ENCODE measurements at places on chromosomes 2 and 18.

- DNase-seq = no peak
Measured at GRCh38 chr2:228344531-228344930, 163.0 kb upstream of the SPHKAP start.

GRCh38 chr2:138534791-138535190 is 33.2 kb downstream of the SPOPL start:
- DNase-seq = no peak

GRCh38 chr2:224248944-224249371 is 152.9 kb downstream of the FAM124B start:
- no peak for DNase-seq

DNA sequence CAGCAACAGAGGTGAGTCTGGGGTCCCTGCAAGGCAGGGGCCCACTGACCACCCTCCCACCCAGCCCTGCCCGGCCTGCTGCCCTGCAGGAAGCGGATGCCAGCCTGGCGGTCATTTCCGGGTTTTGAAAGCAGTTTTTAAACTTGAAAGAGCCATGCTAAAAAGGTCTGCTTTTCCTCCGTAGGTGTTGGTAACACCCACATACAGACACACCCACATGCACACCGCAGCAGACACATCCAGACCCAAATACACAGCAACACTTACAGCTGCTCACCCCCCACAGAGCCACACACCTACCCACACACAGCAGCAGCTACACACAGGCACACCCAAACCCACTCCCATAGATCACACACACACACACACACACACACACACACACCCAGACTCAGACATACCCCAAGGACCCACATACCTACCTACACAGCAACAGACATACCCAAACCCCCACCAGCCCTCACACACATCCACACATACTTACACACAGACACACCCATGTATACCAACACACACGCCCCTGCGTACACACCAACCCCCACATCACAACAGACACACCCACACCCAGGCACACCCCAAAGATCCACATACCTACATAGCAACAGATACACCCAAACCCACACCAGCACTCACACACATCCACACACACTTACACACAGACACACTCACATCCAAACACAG is 7.6 kb downstream of the ZFP36L2 start:
- DNase-seq = no peak

DNA sequence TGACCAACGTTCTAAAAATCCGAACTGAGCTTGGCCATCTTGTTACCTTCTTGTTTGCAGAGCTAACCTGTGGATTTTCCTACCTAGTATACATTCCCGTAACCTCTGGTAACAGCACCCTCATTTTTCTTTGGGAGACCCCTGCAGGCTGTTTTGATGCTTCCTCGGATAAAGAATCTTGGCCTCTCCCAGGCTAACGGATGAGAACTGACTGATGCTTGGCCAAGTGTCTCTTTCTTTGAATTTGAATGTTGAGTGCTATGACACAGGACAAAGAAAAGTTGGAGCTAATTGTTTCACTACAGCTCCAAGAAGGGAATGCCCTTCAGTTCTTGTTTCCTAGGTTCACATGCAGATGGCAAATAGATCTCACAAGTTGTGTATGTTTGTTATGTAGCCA is 19.3 kb upstream of the CAVIN2 start:
- DNase-seq = no peak

- no peak for DNase-seq
Measured at GRCh38 chr2:111057045-111057444, 63.7 kb upstream of the BCL2L11 start.

DNA sequence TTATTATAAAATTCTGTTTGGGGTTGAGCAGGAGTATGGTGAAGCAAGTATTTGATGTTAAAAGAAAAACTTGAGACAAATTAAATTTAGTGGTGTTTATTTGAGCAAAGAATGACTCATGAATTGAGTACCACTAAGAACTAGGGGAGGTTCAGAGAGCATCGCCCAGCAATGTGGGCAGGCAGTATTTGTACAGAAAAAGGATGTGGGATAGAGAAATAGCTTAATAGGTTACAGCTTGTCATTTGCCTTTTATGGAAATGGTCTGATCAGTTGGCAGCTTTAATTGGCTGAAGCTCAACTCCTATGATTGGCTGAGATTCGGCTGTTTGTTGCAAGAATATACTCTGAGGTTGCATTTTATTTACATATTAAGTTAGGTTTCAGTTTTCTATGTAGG is 68.2 kb downstream of the LRATD1 start:
- no peak for DNase-seq

DNA sequence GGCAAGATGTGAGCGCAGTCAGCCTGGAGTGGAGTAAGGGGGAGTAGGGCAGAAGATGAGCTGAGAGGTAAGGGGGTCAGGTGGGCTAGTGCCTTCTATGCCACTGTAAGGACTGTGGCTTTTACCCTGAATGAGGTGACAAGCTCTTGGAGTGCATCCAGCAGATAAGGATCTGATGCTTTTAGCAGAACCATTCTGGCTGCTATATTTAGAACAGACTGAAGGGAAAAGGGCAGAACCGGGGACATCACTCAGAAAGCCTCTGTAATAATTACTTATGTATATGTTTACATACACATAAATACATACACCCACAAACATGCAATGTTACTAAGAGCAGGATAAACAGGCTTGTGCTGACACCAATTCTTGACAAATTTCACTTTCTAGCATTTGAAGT is 124.8 kb downstream of the DTNB start:
- DNase-seq = no peak

DNA sequence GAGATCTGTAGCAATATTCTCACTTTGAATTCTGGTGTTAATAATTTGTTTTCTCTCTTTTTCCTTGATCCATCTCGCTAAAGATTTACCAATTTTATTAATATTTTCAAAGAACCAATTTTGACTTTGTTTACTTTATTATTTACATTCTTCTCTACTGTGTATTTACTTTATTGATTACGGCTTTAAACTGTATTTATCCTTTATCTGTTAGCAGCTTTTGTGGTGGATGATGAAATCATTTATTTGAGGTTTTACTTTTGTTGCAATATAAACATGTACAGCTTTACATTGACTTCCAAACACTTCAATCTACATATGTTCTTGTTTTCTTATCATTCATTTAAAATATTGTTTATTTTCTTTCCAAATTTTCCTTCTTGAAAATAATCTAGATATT is 719.9 kb downstream of the ADCYAP1 start:
- DNase-seq = no peak

DNA sequence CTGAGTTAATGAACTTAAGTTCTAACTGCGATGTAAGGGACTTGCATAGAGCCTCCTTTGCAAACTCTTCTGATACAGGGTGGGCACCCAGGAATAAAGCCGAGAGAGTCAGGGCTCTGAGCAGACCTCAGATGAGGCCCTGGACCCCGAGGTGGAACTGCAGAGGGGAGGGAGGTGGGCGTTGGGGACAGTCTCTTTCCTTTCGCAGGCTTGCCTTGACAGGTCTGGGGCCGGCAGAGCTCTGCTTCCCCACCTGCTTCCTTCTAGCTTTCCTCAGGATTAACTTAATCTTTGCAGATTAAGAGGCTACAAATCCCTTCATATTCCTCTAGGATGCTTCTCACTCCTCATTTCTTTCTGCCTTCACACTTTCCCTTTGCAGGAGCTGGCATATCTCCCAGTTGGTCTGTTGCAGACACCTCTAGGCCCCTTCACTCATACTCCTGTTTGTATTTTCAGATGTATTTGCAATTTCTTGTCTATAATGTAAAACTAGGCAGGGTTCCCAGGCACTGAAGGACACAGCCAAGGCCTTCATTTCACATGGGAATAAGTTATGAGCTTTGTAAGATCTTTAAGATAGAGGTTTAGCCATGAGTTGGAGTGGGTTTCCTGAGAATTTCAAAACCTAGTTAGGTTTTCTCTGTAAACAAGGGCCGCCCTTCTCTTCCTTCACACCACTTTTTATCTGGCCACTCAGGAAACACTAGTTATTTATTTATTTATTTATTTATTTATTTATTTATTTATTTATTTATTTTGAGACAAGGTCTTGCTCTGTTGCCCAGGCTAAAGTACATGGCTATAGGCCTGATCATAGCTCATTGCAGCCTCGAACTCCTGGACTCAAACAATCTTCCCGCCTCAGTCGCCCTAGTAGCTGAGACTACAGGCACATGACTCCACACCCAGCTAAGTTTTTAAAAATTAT is 70.9 kb downstream of the MTCL1 start:
- no peak for DNase-seq

- no peak for DNase-seq
Measured at GRCh38 chr2:45353879-45354278, 257.2 kb downstream of the SRBD1 start.

GRCh38 chr2:183000846-183001245 is 37.4 kb downstream of the NCKAP1 start:
- DNase-seq = no peak

DNA sequence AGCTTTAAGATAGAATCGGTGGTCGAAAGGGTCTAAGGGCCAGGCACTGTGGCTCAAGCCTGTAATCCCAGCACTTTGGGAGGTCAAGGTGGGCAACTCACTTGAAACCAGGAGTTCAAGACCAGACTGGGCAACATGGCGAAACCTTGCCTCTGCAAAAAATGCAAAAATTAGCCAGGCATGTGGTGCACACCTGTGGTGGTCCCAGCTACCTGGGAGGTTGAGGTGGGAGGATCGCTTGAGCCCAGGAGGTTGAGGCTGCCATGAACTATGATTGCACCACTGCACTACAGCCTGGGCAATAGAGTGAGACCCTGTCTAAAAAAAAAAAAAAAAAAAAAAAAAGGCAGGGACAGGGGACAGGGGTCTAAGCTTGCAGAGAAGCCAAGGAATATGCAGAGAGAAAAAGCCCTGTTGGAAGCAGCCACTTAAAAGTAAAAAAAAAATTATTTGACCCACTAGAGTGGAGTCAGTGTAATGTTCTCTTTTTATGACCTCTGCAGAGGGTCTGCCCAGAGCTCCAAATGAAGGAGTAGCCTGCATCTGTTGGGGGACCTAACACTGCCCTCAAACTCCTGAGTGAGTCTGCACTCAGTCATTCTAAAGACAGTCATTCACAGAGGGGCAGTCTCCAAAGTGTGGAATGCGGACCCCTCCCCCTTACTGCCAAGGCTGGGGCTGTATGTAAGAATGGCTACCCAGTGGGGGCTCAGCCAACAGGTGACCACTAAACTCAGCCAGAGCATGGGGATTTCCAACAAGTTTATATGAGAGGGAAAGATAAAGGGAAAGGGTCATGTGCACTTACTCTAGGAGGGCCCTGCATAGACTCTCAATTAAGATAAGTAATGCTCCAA is 118.5 kb upstream of the CDCA7 start:
- no peak for DNase-seq

DNA sequence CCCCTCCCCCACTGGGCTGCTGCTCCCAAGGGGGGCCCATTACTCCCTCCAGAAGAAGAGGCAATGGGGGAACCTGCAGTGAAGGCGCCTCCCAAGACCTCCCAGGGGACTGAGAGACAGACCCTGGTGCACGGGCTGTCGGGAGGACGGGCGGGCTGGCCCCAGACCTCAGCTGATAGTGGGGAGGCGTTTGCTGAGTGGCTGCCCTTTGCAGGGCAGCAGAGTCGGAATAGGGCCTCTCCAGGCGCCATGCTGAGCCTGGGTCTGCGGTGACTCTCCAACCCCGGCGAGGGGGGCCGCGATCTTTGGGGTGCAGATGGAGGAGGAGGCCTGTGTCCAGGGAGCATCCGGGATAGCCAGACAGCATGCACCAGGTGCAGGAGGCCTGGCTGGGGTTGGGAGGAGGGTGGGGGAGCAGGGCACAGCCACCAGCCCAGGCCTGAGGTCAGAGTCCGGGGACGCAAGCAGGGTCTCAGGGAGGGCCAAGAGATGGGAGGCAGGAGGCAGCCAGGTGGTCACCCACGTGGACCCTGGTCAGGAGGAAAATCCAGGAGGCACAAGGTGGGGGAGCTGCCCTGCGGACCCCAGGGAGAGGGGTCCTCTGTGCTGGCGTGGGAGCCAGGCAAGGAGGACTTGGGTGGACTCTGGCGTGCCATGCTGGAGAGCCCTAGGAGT is 11.0 kb downstream of the CROCC2 start:
- no peak for DNase-seq

GRCh38 chr18:30039201-30039600 is 1003.3 kb downstream of the DSC3 start:
- DNase-seq = no peak

DNA sequence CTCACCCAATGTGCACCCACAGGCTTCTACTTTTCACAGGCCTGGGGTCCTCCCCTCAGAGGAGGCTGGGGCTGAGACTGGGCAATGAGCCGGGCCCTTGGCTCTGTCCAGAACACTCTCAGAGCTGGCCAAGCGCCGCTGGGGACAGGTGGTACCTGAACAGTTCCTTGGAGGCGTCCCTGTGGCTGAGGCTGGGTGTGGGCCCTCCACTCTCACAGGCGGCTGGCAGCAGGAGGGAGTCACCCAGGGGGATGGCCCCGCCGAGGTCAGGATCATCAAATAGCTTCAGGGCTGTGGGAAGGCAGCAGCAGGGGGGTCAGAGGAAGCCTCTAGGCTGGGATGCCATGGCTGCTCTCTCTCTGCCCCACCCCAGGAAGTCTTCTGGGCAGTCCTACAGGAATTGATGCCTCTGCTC is 27.1 kb downstream of the HS1BP3 start:
- no peak for DNase-seq

DNA sequence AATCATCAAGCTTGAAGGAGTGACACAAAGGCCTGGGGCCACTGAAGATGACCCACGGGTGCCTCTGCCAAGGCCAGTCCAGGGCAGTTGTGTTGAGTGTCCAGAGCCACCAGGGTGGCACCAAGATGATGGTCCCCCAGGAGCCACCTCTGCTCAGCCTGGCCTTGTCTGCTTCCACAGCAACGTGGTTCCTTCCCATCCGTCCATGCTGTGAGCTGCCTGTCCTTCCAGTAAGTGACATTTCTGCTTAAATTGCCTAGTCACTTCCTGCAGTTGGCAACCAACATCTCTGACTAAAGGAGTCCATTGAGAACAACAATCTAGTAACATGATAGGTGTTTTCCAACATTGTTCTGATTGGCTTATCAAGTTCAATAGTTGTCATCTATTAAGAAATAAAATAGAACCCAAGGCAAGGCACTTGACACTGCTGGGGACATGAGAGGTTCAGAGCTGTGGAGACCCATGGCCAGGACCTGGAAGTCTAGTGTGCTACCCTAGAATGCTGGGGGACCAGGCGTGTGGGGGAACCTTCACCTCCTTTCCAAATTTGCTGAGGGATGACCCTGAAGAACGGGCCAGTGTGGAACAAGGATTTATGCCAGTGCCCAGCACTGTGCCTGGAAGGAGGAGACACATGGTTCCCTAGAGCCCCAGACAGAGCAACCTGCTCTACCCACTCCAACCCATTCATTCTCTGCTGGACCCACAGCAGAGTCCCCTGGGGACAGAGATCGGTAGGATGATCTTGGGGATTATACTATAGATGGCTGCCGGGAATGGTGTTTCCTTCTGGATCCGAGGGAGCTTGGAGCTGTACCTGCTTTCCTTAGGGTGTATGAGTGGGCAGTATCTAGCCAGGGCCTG is 98.9 kb upstream of the EPC2 start:
- DNase-seq = no peak

Measured in stimulated activated CD4-positive, alpha-beta T cell treated with anti-CD3 and anti-CD28 coated beads, TNF-alpha, amount 100 ng/mL, for 48 hours (primary cell).